ENCODE measurements at places on chromosomes 6 and 20. TPM values are rescaled to one million over a fixed set of nuclear protein-coding genes. Genes with fewer than 3 reads are reported as not detected.

GRCh38 chr6:106799031-106799894, 169.9 kb downstream of the QRSL1 start:
- DNase-seq: no peak

DNA sequence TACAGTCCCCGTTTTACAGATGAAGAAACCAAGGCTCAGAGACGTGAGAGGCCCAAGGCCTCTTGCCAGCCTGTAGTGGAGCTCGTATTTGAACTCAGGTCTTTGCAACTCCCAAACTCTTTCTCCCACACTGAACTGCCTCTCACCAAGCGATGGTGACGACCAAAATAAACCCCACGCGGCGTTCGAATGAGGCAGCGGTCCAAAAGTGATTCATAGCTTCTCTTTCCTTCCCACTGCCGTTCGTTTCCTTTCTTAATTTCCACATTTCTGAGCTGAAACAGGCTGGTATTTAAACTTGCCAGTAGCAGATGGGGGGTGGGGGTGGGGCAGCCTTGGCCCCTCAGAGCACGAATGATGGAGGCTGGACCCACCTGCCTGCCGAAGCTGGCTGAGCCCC, 252.9 kb upstream of the KCNG1 start:
- no peak for DNase-seq

DNA sequence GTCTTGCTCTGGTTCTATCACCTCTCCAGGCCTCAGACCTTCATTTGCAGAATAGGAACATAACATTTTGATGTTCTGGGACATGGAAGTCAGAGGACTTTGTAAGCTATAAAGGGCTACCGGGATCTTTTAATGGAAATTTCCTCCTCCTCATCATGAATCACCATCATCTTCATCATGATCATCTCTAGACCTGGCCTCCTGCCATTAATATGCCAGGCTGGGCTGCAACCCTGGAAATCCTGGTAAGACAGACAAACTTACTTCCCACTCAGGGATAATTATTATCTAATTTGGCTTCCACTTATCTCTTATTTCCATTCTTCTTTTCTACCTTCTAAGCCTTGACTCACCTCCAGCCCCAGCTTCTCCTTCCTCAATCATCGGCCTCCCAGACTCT, 41.0 kb upstream of the MRPS18A start:
- DNase-seq: no peak

The OPRM1 gene
- not detected for total RNA-seq
